ENCODE measurements at places on chromosomes 4 and X.

DNA sequence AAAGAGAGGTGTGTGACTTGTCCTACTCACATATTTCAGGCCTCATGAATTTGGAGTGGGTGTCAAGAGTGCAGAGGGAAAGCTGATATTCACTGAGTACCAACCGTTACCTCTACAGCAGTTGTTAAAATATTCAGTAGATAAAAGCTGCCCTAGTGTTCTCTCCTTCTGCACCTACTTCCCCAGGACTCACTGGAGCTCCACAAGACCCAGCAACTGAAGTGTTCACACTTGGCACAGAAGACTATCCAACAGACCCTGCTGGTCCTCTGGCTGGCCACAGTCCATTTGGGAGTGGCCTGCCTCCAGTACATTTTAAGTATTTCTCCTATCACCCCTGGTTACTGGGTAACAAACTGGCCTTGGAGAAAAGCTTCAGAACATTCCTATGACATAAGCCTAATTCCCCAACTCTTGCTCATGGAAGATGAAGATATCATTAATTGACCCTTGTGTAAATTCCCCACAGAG, 70.8 kb downstream of the PPARGC1A start:
- DNase-seq: no peak

DNA sequence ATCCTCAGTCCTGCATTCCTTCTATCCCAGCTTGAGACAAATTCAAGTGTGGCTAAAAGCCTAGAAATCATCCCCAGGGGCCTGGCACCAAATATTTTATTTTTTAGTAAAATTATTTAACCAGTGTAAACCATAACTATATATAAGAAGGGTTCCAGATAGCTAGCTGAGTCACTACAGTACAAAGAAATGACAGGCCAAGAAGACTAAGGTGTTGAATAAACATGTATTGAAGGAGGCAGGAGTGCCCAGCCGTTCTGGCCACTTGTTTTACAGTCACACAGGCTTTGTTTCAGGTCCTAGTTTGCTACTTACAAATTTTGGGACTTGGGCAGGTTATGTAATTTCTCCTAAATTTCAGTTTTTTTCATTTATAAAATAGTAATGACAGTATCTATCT, 225.9 kb upstream of the PITX2 start:
- no peak for DNase-seq

DNA sequence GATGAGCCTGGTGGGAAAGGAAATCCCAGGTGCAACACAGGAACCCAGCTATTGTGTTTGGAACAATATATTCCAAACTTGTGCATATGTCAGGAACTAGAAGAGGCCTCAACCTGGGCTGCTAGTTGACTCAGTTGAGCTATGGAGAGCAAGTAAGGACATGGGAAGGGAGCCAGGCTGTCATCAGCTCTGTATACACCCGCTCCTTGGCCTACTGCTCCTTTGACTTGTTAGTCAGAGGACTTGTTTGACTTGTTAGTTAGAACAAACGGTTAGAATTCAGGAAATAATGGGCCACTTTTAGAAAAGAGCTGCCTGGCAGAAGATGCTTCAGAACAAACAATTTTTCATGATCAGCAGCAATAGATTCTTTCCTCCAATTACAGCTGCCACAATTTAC, 76.4 kb downstream of the CBLL2 start:
- DNase-seq: no peak

- DNase-seq: no peak
Observed at GRCh38 chr4:152613841-152614721, 65.7 kb downstream of the TMEM154 start.

- DNase-seq: no peak
Observed at GRCh38 chrX:1391370-1391706, 575 bp downstream of the SLC25A6 start.

- no peak for DNase-seq
Observed at GRCh38 chr4:143352720-143353119, 16.0 kb downstream of the GAB1 start.

DNA sequence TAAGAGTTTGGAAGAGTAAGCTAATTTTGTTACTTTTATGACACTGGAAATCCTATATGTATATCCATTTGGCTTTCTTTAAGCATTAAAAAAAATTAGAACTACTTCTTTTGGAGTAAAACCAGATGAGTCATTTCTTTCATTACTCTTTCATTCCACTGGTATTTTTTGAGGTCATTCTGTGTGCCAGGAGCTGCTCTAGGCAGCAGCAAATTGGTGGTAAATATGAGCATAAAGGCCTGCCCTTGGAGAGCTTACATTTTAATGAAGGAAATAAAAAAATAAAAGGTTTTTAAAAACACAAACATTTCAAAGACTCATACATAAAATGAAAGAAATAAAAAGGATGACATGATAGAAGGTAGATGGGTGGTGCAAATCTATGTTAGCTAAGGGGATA, 37.4 kb downstream of the MID1 start:
- no peak for DNase-seq

DNA sequence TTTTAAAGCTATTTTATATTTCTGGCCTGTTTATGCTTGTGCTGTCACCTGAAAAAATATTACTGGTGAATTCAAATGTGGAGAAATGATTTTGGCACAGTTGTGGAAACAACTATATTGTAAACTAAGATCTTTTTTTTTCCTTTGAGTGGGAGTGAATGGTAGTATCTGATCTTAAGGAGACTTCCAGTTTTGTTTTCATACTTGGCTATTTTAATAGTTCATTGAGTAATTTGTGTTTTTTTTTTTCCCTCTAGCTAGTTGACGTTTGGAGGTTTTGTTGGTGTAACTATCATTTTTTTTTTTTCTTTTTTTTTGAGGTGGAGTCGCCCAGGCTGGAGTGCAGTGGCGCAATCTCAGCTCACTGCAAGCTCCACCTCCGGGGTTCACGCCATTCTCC, 10.5 kb downstream of the STAG2 start:
- no peak for DNase-seq

- no peak for DNase-seq
Observed at GRCh38 chrX:139039041-139039440, 327.5 kb upstream of the FGF13 start.

DNA sequence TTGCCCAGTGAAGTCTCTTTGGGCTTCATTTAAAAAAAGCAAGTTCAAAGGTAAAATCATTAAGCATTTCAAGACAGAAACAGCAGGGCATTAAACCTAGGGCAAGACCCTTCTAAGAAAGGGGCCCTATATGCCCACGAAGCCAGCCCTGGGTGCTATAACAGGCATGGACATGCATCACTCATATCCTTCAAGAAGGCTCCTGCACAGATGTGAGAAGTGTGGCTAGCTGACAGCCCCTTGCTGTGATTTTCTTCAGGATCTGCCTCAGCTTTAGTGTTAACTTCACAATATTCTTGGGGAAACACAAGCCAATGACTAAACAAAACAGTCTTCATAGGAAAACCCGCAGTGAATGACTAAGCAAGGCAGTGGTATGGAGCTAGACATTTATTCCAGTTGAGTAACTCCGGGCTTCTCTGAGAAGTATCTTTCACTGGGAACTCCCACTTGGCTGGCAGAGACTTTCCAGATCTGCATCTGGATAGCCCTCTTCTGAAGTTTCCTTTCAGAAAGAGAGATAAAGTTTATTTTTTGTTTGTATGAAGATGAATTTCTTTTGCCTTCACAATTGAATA, 11.9 kb upstream of the MAOA start:
- DNase-seq: no peak

DNA sequence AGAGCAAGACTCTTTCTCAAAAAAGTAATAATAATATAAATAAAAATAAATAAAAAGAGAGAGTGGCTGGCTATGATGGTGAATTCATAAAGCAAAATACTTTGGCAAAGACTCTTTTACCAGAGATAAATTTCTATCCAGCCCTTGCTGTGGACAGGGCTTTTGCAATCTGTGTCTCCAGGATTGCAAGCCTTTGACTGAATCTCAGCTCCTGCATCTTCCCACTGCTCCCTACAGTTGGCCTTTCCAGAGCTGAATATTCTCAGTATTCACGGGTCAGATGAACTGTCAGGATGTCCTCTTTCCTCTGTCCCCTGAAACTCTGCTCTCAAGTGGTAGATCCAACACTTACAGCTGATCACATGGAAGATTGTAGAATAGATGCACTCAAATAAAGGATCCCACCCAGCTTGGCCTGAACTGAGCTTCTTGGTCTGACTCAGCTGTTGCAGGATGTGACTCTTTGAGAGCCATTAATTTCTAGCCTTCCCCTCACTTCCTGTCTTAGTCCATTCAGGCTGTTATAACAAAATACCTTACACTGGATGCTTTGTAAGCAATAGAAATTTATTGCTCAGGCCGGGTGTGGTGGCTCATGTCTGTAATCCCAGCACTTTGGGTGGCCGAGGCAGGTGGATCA, 123.4 kb upstream of the GUCY1A1 start:
- no peak for DNase-seq

DNA sequence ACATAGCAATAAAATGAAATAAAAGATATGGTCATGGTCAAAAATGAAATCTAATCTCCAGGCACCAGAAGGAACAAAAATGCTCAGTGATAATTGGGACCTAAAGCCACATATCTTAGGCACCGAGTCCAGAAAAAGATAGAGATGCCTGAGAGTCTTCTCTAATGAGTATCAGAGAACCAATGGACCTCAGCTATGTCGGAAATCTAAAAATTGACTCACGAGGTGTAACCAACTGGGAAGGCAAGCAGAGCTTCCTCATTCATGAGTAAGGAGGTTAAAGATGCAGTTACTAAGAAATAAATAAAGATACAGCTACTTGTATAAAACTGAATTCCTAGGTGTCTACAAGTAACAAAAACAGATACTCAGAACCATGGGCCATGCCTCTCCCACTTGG, 72.1 kb downstream of the KLHL34 start:
- DNase-seq: no peak
